ENCODE measurements at places on chromosomes 7 and 10. TPM values are rescaled to one million over a fixed set of nuclear protein-coding genes. Genes with fewer than 3 reads are reported as not detected.
A peak's percentile ranks its signal among the peaks of the same experiment; 100 is the strongest.

GRCh38 chr10:70272925-70273316, 10.9 kb downstream of the NPFFR1 start:
- no peak for DNase-seq

Gene URGCP
- total RNA-seq: 26.9 TPM

- no peak for DNase-seq
Observed at GRCh38 chr10:110413049-110413783, 84.5 kb upstream of the DUSP5 start.

Gene STRIP2
- total RNA-seq: 4.4 TPM

- no peak for DNase-seq
Observed at GRCh38 chr10:71272056-71272771, 46.8 kb upstream of the SLC29A3 start.

DNA sequence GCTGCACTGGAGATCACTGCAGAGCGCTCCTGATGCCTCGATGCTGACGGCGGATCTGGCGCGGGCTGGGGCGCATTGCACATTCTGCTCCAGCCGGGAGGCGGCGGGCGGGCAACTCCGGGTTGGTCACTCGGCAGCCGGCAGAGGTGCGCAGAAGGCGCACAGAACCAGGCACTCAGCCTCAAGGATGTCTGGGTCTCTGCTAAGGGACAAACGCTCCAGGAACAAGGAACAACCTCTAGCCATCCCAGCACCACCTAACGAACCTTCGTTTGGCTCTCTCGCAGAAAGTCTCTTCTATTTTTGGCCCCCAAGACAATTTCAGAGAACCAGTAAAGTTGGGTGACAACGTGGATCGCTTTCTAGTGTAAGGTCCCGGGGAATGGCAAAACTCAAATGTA, 254.6 kb downstream of the OTUD1 start:
- DNase-seq: no peak

- DNase-seq: no peak
Observed at GRCh38 chr10:88881922-88882645, 2.0 kb downstream of the STAMBPL1 start.

Gene CPXM2
- not detected for total RNA-seq

DNA sequence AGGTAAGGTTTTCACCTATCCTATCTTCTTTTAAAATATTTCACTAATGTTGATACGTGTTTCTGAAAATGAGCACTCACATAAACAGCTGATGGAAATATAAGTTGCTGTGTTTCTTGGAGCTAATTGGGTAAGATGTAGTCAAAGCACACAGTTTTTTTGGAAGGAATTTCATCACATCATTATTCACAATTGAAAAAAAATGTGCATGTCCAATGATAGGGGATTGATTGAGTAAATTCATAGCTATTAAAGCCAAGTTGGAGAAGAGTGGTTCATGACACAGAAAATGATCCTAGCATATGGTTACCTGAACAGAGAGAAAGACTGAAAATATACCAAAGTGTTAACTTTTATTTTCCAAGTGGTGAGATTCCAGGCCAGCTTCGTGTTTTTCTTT, 29.6 kb downstream of the GLI3 start:
- no peak for DNase-seq

DNA sequence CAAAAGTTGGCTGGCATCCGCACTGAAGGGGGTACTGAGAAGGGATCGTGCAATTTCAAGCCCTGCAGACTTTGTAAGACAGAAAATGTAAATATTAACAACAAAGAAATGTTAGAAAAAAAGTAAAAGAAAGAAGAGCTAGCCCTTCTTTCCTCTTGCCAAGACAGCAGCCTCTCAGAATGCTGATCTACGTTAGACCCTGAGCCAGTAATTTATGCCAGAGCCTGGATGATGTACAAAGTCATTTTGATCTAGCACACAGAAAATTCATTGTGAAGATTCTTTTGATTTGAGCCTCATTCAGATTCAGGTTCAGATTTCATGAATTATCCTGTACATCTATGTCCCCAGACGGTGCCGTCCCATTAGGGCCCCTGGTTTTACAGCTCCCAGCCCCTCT, 105.2 kb downstream of the PRKCQ start:
- DNase-seq: no peak

Gene APBB1IP
- 81.1 TPM for total RNA-seq

- no peak for DNase-seq
Observed at GRCh38 chr10:62893036-62893435, 76.9 kb upstream of the EGR2 start.

Gene AASS
- 2.2 TPM for total RNA-seq

GRCh38 chr10:126687121-126687606, 16.7 kb upstream of the C10orf90 start:
- DNase-seq: no peak

Gene OR2A25
- not detected for total RNA-seq

Gene PON3
- not detected for total RNA-seq

GRCh38 chr7:126608339-126608776, 644.4 kb downstream of the GRM8 start:
- DNase-seq: no peak

DNA sequence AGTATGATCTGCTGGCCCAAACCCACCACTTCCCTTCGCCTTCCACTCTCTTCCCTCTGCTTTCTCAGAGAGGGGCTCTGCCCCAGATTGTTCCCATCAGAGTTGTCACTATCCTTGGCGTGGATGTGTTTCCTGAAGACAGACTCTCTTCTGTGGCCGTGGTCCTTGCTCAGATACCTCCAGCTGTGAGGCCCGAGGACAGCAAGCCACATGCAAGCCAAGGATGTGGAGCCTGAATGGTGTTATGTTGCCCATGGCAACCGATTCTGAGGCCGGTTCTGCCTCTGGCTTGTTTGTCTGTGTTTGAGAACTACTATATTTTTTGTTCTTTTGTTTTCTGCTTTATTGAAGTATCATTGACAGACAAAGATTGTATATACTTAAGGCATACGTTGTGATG, 247.4 kb upstream of the PODXL start:
- no peak for DNase-seq

DNA sequence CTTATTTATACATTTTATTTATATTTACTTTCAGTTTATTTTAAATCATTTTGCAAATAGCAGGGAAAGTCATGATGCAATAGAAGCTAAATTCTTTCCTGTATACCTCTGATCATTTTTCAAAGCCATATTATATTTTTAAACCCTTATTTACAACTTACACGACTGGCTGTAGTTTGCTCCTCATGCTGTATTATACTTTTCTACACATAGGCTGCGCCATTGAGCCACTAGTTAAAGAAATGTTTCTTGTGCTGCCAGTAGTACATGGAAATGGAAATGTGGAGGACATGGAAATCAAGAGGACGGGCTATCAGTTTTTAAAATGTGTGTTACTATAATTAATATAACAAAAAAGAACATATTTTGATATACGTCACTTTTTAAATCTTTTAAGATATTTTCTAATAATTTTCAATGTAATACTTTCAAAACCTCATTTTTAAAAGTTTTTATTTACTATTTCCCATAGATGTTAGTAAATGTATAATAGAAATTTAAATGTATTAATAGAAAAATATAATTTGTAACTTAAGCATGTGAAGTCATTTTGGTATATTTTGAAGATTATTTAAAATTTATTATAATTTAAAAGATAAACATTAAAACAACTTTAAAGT, 118.5 kb downstream of the VTI1A start:
- no peak for DNase-seq

GRCh38 chr7:44100458-44101302, 3.5 kb upstream of the AEBP1 start:
- DNase-seq: no peak

DNA sequence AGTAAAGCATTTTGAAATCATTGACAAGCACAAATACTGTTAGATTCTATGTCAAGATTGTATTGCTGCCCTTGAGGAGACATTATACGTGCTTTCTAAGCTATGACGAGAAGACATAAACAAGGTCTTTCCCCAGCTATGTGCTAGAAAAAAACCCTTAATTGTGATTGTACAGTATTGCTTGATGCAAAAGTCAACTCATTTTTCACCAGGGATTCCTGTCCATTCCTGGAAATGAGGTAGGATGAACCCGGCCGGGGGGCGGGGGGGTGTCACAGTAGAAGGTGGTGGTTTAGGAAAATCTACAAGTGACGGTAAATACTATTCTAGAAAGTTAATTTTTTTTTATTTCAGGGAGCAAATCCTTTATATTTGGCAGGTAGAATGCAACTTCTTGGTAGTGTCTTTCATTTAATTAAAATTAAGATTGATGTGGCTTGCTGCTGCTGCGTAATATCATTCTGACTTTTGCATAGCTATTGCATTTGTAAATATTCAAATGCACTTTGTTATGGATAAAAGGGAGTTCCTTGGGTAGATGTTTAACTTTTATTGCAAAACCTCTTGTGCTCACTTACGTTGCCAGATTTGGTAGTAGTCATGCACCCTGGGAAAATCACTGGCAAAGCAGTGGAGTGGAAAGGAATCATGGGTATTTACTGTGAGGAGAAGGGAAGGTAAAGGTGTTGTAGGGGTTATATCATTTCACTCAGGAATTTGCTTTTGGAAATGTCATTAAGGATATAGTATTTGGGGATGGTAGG, 164.4 kb upstream of the PRPS1L1 start:
- DNase-seq: no peak

Gene NAT16
- not detected for total RNA-seq

GRCh38 chr10:34033078-34033477, 698.6 kb upstream of the NRP1 start:
- DNase-seq: no peak

Gene ANKRD30A
- total RNA-seq: not detected

GRCh38 chr10:114427124-114427852, 23.0 kb upstream of the AFAP1L2 start:
- DNase-seq: no peak

DNA sequence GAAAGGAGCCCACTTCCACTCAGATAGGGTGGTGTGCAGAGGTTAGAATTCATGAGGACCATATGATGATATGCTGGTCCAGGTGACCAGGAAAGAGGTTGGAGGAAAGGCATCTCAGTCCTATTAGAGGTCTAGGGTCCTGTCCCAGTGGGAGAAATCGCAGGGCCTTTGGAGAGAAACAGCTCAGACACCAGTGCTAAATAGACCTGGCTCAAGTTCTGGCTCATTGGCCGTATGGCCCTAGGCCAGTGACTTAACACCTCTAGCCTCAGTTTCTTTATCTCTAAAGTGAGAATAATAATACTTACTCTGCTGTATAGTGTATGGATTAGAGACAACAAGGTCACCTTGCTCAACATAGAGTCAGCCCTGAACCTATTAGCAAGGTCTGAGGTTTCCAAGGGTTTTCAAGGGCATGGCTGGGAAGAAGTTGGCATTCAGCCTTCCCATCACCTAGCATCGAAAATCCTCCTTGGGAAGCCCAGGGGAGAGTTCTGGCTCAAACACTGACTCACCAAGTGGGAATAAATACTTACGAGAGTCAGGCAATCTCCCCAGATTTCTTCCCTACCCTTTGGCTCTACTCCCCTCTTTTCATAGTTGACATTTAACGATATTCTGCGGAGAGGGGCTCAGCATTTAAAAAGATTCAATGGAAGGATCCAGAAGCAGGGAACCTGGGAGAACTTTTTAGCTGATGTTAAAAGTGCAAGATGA, 473.1 kb upstream of the PODXL start:
- no peak for DNase-seq

Gene MMRN2
- not detected for total RNA-seq

Gene OR2A42
- not detected for total RNA-seq

DNA sequence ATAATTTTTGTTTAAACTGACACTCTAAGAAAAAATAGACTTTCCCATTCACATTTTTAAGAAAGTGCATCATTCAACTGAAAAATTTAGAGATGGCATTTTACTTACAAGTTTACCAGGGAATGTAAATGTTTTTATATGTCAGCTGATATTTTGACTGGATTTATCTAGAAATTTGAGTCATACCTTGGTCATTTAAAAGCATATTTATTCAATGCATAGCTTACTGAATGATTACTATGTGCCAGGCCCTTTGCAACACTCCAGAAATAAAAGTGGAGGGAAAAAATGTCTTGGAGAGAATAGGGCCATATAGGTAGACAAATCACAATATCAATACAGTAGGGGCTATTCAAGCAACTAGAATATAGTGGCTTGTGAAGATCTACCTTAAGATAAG, 98.4 kb upstream of the FAM3C start:
- DNase-seq: no peak

DNA sequence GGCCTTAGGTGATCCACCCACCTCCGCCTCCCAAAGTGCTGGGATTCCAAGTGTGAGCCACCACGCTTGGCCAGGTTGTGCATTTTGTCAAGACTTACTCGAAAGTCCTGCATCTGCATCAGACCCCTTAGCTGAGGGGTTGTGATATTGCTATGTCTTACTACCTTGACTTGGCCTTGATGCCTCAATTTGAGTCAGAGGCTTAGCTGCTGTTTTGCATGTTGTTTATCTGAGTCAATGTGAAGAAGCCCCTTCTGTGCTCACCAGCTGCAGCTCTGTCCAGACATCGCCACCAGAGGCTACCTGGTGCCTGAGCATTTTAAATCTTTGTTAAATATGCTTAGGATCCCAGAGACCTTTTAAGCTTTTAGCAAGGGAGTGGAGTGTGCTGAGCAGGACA, 18.1 kb downstream of the UBE2D4 start:
- no peak for DNase-seq

Gene PRSS37
- not detected for total RNA-seq

GRCh38 chr7:28135760-28136159, 44.8 kb downstream of the JAZF1 start:
- DNase-seq: no peak

Gene AMPH
- not detected for total RNA-seq

DNA sequence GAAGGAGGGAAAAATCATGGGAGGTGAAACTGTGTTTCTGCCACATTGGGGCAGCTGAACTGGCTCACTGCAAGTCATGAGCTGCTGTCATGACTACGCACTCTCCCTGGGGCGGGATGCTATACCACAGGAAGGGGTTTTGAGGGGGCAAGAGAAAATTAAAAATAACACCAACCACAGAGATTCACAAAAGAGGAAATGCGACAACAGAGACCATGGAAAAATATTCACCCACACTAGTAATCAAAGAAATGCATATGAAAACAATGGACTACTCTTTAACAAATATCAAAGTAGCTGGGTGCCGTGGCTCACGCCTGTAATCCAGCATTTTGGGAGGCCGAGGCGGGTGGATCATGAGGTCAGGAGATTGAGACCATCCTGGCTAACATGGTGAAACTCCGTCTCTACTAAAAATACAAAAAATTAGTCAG, 65.2 kb upstream of the TM9SF3 start:
- DNase-seq: peak; percentile 57

DNA sequence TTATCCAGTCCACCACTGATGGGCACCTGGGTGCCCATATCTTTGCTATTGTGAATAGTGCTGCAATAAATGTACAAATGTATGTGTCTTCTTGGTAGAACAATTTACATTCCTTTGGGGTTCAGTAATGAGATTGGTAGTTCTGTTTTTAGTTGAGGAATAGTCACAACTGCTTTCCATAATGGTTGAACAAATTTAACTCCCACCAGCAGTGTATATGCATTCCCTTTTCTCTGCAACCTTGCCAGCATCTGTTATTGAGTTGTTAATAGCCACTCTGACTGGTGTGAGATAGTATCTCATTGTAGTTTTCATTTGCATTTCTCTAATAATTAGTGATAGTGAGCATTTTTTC, 27.8 kb downstream of the COA1 start:
- DNase-seq: no peak

Gene LBX1
- not detected for total RNA-seq
